ENCODE measurements at places on chromosomes 5 and 9.

DNA sequence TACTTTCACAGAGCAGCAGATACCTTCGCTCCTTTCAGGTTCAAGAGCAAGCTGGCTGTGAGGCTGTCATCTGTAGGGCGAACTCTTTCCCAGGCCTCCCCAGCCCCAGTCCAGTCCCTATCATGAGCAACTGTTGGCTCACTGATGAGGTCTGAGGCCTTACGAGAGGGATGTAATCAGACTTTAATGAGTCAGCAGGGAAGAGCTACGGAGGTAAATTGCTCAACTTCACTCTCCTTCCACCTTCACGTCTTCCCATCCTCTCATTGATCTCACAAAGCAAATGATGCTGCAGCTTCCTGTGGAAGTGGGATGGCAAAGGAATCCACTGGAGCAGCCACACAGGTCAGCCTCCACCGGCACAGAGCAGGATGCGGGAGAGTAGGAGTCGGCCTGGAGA, 130.7 kb upstream of the TBCA start:
- DNase-seq = no peak
- no peaks in the 10 kb centered on the region for H3K4me1 ChIP-seq
- H3K36me3 ChIP-seq = no peaks in the 10 kb centered on the region

- no peak overlapping the region for H3K4me3 ChIP-seq
- no peaks in the 10 kb centered on the region for H3K4me1 ChIP-seq
- DNase-seq = no peak
- no peaks in the 10 kb centered on the region for H3K27me3 ChIP-seq
These were observed 393.7 kb upstream of the PDE4D start for GRCh38 chr5:60287174-60287771.

DNA sequence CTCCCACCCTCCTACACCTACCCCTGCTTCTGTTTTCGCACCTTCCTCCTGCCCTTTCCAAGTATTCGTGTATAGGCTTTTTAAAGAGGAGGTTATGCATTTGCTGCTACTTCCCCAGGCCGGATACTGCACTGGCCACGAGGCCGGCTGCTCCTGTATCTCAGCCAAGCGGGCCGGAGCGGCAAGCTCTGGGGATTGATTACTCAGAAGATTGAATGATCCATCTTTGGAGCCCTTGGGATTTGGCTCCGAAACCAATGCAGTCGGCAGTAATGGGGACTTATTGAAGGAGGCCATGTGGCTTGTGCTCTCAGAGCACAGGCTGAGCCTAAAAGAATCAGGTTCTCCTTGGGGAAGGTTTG, 405.3 kb downstream of the TLE4 start:
- DNase-seq = no peak
- H3K27ac ChIP-seq = no peak overlapping the region
- no peaks in the 10 kb centered on the region for H3K27me3 ChIP-seq
- H3K36me3 ChIP-seq = no peaks in the 10 kb centered on the region
- H3K4me1 ChIP-seq = no peaks in the 10 kb centered on the region
- no peak overlapping the region for H3K4me3 ChIP-seq

DNA sequence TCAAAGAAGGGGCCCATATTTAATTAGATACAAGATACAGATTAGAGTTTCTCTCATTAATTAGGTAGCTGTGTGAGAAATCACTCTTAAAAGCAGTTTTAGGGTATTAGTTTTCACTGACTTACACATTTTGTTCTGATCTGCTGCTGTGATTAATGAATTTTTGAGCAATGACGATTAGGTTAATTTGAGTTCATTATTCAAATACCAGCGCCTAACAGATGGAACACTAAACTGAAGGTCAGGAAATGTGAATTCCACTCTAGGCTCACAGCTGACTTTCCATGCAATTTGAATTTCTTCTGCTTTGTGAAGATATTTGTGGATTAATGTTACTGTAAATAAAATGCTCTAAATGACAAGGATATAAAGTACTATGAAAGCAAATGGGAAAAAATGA, 380.6 kb downstream of the ADGRV1 start:
- H3K27ac ChIP-seq = no peak overlapping the region
- H3K27me3 ChIP-seq = no peaks in the 10 kb centered on the region
- DNase-seq = no peak
- H3K4me3 ChIP-seq = no peak overlapping the region
- H3K36me3 ChIP-seq = no peaks in the 10 kb centered on the region
- peaks cover 15% of the 10 kb centered on the region for H3K4me1 ChIP-seq

GRCh38 chr9:69834591-69835184, 14.1 kb downstream of the CFAP95 start:
- DNase-seq = no peak
- no peaks in the 10 kb centered on the region for H3K27me3 ChIP-seq
- H3K36me3 ChIP-seq = no peaks in the 10 kb centered on the region
- H3K4me1 ChIP-seq = no peaks in the 10 kb centered on the region
- no peak overlapping the region for H3K27ac ChIP-seq

Data from vagina (tissue), 2 donors.